ENCODE measurements at places on chromosomes 5 and 9.

DNA sequence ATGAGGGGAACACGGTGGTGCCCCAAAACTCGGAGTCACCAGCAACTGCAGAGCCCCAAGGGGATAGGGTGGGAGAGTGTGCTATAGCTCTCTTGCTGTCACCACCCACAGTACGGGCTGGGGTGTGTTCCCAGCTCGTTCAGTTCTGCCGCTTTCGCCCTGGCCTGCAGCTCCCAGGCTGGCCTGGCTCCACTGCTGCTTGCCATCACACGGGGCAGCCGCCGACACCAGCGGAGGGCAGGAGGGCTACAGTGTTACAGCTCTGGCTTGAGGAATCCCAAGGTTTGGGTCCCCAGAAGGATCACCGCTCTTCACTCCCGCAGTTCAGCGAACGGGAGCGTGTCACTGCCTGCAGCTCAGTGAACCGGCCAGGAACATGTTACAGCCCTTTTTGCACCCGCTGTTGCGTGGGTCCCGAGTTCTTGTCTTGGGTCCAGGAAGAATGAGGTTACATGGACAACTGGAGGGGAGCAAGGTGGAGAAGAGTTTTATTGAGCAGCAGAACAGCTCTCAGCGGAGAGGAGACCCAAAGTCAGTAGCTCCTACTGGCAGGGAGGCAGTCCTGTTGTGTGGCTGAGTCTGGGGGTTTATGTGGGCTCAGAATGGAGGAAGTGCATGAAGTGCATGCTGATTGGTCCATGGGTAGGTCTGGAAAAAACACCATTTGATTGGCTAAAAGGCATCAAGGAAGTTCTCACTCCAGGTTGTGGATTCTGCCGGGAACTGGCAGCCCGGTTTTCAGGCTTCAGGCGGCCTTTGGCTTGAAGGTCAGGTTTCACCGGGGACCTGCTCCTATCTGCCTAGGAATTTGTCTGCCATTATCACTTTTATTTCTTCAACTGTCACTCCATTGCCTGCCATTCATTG is 113.4 kb downstream of the EHMT1 start:
- DNase-seq = no peak

DNA sequence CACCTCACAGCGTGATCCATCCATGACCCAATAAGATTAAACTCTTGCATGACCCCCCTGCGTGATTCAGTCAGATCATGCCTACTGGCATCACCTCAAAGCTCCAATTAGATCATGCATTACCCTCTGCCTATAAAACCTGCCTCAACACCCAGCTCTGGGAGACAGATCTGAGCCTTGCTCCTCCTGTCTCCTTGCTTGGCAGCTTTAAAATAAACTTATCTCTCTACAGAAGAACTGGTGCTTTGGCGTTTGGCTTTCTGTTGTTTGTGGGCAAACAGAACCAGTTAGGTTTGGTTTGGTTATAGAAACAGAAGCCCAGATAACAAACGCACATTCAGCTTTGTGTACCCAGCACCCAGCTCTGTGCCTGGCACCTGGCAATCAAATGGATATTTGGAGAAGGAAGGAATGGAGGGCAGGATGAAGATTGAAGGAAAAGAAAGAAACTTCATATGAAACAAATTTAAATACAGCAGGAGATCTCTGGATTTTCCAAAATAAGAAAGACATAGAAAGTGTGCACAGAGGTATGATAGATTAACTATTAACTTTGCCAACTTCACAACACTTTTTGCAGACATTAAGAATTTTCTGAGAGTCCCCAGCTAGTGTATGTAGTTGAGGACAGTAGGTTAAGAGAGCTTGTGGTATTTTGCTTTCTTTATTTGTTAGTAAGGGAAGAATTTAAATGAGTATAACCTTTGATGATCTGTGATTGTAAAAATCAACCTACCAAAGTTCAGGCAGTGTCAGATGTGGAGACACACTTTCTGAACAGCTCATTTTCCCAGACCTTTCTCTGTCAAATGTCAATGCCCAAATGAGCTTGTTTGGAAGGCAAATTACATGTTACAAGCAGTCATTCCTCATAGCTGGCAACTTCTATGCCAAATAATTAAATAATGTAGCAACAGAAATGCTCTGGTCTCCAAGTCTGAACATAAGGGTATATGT is 102.1 kb upstream of the ASTN2 start:
- no peak for DNase-seq

- no peak for DNase-seq
Observed at GRCh38 chr9:135945969-135946368, 15.2 kb downstream of the UBAC1 start.

DNA sequence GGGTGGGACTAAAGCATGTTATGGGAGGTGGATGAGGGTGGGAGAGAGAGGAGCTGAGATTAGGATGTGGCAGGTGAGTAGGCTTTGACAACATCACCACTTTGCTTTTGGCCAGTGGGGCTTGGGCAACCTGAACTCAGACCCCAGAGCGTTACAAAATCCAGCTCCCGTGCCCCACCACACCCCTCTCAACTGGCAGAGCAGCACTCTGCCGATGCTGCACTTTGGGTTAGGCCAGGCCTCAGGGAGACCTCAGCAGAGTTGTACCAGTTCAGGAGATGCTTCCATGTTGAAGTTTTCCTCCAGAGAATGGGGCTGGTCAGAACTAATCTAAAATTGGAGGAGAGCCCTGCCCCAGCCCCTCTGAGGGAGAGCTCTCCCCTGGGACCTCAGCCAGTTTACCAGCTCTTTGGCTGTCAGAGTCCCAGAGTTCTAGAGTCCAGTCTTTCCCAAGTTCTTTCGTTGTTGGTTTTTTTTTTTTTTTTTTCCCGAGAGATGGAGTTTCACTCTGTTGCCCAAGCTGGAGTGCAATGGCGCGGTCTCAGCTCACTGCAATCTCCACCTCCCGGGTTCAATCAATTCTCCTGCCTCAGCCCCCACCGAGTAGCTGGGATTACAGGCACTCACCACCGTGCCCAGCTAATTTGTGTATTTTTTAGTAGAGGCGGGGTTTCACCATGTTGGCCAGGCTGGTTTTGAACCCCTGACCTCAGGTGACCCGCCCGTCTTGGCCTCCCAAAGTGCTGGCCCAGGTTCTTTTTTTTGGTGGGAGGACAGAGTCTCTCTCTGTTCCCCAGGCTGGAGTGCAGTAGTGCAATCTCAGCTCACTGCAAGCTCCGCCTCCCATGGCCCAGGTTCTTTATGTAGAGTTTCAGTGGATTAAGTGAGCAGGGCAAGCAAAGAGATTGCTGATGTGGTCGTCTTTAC is 17.8 kb downstream of the NUDT2 start:
- DNase-seq = no peak

GRCh38 chr5:5017827-5018577 is 122.1 kb upstream of the ADAMTS16 start:
- DNase-seq = no peak

- no peak for DNase-seq
Observed at GRCh38 chr5:138649316-138649720, 74.1 kb upstream of the HSPA9 start.

GRCh38 chr5:13660072-13660471 is 284.4 kb downstream of the DNAH5 start:
- DNase-seq = no peak

DNA sequence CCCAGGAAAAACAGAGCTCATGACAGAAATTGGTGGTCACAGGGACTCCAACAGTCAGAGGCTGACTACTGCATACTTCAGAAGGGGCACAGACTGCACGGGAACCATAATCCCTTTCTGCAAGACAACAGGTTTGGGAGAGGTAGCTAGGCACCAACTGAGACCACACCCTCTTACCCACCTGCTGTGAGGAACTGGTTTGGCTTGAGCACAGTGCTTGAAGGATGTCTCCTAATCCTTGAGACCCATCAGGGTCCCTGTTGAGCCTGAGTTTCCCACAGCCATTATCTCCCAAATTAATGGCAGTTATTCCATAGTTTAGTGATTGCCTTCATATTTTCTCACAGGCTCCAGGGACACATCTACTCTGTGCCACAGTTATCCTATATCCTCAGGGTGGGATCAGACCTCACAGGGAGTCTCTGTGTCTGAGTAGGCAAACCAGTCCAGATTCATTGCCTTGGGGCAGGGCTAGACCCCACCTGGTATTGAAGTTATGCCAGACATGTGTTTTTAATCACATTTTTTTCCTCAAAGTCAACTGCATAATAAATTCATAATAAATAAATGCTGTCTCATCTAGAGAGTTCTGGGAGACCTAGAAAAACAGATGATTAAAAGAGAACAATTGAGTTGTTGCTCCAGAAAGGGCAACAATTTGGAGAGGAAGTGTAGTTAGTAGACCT is 9.3 kb upstream of the CAST start:
- no peak for DNase-seq

DNA sequence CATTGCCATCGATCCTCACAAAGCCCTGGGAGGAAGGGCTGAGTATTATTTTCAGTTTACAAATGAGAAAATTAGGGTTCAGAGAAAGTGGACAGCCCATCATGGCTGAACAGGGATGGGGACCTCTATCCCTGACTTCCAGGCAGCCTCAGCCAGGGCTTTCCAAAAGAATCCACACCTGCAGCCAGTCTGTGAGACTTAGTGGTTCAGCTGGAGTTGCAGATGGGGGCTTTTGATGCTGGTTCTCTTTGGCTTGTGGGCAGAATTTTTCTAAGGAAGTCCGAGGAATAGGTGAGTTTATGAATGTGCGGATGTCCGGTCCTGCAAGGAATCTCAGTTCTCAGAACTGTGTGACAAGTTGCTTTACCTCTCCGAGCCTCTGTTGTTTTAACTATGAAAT is 138.1 kb downstream of the RGS3 start:
- DNase-seq = no peak

DNA sequence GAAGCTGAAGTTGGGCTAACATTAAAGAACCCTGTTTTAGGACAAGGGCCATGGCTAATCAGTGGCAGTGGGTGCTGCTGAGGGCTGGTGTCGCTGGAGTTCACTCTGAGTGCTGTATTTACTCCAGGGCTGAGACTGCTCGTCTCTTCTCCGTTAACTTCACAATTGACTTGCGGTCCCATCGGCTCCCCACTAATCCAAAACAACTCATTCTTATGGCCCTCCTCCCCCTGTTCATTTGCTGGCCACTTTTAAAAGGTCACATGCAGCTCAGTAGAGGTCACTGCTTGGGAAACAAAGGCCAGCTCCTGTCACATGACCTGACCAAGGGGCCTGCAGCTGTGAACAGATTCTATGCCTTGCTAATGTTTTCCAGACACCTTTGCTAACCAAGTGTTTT is 38.4 kb downstream of the PTCH1 start:
- no peak for DNase-seq

GRCh38 chr9:2859776-2860379 is 16.0 kb upstream of the PUM3 start:
- peak; percentile 19 for DNase-seq

- no peak for DNase-seq
Observed at GRCh38 chr5:58136406-58136805, 323.5 kb downstream of the PLK2 start.

- no peak for DNase-seq
Observed at GRCh38 chr5:176817841-176818377, 7.5 kb downstream of the UNC5A start.

GRCh38 chr5:179953987-179954386 is 46.3 kb upstream of the TBC1D9B start:
- no peak for DNase-seq

DNA sequence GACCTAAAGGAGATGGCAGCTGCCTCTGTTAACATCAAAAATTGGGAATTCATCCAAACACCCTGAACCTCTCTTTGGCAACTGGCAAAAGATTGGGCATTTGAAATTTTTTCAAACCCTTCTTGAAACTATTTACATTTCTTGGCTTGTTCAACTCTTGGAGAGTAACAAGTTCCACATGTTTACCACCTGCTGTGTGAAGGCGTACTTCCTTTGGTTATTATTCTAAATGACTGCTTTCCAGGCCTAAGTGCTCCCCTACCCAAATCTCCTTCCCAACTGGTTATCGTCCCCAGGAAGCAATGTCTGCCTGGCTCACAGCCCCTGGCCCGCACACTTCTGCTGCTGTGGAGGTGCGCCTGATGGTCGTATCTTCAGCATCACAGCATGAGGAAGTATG is 422.7 kb downstream of the DMAC1 start:
- DNase-seq = no peak

- DNase-seq = no peak
Observed at GRCh38 chr9:17318821-17319320, 184.0 kb downstream of the CNTLN start.

DNA sequence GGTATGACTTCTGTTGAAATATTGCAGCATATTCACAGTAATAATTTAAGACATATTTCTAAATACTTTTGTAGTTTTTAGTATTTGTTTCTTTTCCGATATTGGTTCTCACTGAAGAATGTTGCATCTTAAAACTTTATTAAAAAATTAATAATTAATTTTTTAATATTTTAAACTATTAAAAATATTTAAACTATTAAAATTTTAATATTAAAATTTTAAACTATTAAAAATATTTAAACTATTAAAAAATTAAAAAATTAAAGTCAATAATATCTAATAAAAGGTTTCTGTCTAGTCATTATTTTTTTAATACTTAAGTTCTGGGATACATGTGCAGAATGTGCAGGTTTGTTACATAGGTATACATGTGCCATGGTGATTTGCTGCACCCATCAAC is 149.3 kb upstream of the CCNH start:
- DNase-seq = no peak

- DNase-seq = no peak
Observed at GRCh38 chr5:66812291-66812690, 216.1 kb downstream of the MAST4 start.

All from activated T-cell treated with anti-CD3 and anti-CD28 coated beads for 4 hours (primary cell).